SK-N-DZ (cell line): ENCODE measurements at places on chromosomes 4 and X.

DNA sequence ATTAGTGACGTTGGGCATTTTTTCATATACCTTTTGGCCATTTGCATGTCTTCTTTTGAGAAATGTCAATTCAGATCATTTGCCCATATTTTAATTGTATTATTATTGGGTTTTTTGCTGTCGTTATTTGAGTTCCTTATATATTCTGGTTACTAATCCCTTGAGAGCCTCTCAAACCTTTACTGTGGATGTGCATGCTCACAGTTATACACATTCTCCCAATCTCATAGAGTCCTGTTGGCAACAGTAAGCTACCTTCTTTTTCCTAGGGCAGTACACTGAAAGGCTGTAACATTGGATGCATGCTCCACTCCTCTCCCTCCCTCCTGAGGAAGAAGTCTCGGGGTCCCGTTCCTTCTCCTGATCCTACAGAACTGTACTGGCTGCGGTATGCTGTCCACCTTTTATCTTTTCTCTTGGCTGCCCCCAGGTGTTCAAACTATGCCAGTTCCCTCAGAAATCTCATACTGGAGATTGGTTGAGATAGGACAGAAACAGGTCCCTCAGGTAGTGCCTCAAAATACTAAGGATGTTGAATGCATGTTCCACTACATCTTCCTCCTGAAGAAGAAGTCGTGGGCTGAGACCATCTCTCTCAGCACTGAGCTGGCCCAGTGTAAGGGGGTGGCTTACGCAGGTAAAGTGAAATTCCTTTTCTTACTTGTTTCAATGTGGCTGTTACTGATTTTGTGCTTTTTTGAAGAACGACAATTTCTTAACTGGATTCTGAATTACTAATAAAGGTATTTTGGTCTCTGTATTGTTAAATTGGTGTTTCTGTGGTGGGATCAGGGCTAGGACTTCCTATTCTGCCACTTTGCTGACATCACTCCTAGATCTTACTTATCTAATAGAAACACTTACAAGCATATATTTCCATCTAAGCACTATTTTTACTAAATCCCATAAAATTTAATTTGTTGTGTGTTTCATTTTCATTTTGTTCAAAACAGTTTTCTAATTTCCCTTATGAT is 145.4 kb upstream of the HUWE1 start:
- DNase-seq = peak; percentile 35

- DNase-seq = no peak
Observed at GRCh38 chr4:88897752-88898151, 159.2 kb downstream of the FAM13A start.

- DNase-seq = no peak
Observed at GRCh38 chrX:151000861-151001331, 17.8 kb downstream of the HMGB3 start.

DNA sequence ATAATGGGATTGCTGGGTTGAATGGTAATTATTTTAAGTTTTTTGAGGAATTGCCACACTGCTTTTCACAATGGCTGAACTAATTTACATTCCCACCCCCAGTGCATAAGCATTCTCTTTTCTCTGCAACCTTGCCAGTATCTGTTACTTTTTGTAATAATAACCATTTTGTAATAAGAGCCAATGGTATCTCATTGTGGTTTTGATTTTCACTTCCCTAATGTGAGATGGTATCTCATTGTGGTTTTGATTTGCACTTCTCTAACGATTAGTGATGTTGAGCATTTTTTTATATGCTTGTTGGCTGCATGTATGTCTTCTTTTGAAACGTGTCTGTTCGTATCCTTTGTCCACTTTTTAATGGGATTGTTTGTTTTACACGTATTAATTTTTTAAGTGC is 213.1 kb upstream of the HDX start:
- DNase-seq = no peak

DNA sequence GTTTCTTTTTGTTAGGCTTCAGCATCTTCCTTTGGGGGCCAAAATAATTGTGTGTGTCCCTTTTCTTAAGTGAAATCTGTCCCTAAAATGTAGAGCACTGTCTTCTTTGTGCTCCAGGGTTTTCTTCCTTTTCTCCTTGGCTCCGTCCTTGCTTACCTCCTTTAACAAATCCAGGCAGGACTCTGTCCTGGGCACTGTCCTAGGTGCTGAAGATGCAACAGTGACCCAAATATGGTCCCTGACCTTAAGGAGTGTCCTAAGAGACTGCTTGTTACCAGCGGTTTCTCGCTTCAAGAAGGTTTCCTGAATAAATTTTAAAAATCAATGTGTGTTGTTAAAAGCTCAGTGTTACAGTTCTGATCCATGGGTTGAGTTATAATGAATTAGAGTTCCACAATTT is 471.8 kb downstream of the KCNIP4 start:
- DNase-seq = peak; percentile 16

GRCh38 chr4:57763070-57763469 is 652.9 kb upstream of the IGFBP7 start:
- no peak for DNase-seq

GRCh38 chr4:166077782-166078181 is 204.7 kb downstream of the TLL1 start:
- DNase-seq = peak; percentile 65

GRCh38 chr4:138223231-138223910 is 18.8 kb downstream of the SLC7A11 start:
- DNase-seq = no peak

- DNase-seq = no peak
Observed at GRCh38 chr4:142952821-142953580, 106.9 kb upstream of the INPP4B start.

GRCh38 chrX:24498181-24498580 is 33.1 kb downstream of the PDK3 start:
- DNase-seq = no peak

DNA sequence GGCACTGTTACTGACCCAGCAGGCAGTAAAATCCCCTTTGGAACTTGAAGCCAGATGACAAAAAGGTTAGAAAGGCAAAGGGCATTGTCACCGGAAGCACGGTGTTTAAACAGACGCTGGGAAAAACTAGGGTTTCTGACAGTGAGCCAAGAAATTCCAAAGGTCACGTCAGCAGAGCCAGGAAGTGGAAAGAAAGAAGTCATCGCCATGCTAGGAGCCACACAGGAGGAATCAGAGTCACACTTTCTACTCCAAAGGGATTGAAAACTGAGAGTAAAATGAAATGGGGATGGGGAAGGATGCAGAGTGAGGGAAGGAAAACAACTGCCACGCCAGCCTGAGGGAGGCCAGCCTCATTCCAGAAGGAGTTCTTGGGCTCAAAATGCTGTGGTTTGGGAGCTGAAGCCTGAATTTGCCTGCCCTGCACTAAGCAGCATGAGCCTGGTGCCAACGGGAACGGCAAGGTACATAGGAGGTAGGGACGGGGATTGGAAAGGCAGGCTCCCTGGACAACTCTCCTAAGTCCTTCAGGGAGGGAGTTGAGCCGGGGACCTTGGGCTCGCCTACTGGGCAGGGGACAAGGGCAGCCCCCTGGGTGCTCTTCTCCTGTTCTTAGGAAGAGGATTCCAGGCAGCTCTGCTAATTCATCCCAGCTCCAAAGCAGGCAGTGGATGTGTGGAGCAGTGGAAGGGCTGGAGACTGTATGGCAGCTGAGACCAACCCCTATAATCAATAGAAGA is 66.8 kb downstream of the SOWAHB start:
- DNase-seq = no peak

DNA sequence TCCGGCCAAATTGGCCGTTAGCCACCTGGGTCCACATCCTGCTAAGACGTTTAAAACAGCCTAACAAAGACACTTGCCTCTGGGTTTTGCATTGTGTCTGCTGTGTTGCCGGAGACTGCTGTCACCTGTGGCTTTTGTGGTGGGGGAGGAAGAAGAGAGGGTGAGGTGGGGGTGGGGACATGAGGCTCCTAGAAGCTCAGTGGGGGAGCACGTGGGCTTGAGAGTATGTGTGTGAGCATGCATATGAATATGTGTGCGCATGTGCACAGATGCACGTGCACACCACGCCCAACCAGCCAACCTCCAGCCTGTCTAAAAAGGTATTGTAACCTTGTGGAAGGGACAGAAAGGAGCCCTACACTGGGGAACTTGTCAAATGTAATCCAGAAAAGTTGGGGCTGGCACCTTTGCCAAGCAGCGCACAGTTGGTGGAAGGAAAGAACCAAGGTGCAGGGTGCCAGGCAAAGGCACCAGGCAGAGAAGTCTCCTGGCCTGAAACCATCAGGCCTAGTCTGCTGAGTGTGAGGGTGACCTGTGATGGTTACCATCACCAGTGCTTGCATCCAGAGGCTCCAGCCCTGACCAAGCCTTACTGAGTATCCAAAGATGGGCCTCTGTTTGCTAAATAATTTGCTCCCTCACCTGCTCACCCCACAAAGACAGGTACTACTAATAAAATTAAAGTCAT is 10.1 kb upstream of the SASH3 start:
- no peak for DNase-seq

GRCh38 chr4:39808231-39808749 is 110.4 kb downstream of the UBE2K start:
- no peak for DNase-seq

DNA sequence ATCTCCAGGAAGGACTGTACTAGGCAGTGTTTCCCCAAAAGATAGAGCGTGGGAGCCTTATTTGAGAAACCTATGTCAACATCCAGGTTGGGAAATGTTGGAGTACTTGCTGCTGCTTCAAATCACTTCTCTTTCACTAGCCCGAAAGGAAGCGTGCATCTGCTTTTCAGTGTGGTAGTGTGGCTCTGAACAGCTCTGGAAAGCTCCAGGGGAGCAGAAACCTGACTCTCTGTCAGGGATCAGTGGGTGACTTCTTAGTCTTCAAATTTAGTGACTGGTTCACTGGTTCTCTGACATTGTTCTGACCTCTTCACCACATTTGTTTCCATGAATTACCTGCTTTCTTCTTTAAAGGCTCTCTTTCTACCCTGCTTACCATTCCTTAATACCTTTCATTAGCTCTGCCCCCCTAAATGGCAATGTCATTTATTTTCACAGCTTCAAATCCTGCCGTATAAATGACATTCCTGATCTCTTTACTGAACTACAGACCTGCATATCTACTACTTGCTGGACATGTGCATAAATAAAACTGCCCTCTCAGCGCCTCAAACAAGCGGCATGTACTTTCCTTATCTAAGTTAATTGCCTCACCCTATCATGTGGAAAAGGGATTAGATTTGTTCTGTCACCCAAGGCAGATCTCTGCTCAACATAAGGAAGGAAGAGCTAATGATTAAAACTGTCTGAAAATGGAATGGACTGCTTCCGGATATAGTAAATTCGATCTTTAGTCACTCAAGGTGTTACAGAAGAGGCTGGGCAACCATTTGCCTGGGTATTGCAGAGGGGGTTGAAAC is 37.0 kb downstream of the DLG3 start:
- DNase-seq = no peak

- DNase-seq = no peak
Observed at GRCh38 chrX:10904220-10904619, 206.9 kb upstream of the HCCS start.

GRCh38 chrX:18971506-18971905 is 12.4 kb downstream of the PHKA2 start:
- DNase-seq = no peak

- no peak for DNase-seq
Observed at GRCh38 chr4:129064717-129065116, 28.6 kb downstream of the SCLT1 start.

DNA sequence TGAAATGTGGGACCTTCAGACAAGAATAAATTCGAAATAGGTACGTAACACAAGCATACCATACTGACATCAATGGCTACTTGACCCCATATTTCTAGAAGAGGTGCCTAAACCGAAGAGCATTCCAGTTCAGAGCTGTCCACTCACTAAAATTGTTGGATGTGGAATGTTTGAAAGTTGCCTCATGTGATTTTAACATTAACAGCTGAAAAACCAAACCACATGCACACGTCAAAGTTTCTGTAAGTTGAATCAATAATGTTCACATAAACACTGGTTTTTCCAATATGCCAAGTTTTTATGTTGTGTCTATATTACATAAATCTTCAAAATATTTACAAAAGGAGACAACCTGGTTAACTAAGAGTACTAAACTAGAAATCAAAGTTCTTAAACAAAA is 3.5 kb downstream of the UBE2D3 start:
- no peak for DNase-seq

DNA sequence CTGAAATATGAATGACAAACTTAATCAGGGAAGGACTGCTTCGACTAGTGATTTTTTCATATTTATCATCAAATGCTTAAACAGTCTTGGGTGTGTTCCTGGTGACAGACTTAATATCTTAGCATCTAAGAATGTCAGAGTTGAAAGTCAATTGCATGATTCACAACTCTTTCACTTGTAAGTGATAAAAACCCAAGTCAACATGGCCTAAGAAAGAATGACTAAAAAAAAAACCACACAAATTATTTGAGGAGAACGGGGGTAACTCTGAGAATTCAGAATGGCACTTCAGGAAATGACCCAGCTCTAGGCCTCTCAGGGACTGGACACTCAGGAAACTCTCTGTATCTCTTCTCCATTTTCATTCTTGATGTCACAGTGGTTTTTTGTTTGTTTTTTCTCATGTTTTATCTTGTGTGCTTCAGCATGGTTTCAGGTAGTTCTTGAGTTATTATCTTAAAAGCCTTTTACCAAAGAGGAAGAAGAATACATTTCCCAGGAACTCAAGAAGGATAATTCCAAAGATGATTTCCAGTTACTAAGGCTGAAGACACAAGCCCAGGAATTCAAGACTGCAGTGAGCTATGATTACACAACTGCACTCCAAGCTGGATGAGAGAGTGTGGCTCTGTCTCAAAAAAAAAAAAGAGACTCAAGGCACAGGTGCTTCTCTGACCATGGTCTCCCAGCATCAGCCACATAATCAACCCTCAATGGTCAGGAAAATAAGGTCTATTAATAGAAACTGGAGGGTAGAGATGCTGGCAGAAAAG is 1697.8 kb upstream of the IGFBP7 start:
- no peak for DNase-seq

- DNase-seq = peak; percentile 28
Observed at GRCh38 chr4:52358883-52359321, 300.2 kb downstream of the USP46 start.

DNA sequence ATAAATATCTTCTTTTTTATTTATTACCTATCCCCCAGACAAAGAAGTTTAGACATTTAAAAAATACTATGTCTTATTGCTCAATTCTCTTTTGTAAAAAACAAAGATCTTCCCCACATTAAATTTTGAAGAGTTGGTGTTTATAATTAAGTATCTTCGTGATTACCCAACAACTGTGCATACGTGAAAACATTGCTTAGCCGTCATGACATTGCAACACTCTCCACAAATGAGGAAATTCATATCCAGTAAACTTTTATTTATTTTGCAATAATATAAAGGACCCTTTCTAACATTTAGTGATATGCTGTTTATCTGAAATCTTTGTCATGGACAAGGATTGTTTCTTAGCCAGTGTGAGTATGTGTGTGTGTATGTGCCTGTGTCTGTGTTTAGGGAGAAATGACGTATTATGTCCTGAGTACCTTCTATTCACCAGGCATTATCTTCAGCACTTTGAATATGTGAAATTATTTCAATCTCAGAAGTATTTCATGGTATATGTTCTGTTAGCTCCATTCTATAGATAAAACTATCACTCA is 26.1 kb upstream of the EREG start:
- no peak for DNase-seq

- DNase-seq = no peak
Observed at GRCh38 chrX:146456058-146456457, 353.5 kb upstream of the CXorf51B start.
